ENCODE measurements at places on chromosomes 4 and X. TPM values are rescaled to one million over a fixed set of nuclear protein-coding genes. Genes with fewer than 3 reads are reported as not detected.

- no peak for DNase-seq
Measured at GRCh38 chrX:46072791-46073190, 472.4 kb downstream of the ZNF674 start.

- peak; percentile 30 for DNase-seq
Measured at GRCh38 chrX:71623714-71624113, 5.4 kb upstream of the CXCR3 start.

- DNase-seq: no peak
Measured at GRCh38 chr4:182339221-182339641, 96.0 kb downstream of the TENM3 start.

DNA sequence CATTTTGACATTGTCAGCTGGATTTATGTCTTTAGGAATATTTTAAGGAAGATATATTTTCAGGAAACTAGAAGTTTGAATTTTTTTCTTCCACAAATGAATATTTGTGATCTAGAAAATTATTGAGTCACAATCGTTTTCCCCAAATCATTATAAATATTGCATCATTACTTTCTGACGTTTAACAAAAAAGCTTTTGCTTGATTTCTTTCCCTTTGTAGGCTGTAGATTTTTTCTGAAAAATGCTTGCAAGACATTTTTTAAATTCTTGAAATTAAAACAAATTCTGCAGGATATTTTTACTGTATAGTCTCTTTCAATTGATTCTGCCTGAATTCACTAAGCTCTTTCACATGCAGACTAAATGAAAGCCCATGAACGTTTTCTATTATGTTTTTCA, 4.9 kb upstream of the SMARCAD1 start:
- no peak for DNase-seq

GRCh38 chr4:98627531-98628257, 30.7 kb downstream of the TSPAN5 start:
- DNase-seq: no peak

GRCh38 chrX:41457613-41458192, 10.6 kb downstream of the NYX start:
- DNase-seq: peak; percentile 30

DNA sequence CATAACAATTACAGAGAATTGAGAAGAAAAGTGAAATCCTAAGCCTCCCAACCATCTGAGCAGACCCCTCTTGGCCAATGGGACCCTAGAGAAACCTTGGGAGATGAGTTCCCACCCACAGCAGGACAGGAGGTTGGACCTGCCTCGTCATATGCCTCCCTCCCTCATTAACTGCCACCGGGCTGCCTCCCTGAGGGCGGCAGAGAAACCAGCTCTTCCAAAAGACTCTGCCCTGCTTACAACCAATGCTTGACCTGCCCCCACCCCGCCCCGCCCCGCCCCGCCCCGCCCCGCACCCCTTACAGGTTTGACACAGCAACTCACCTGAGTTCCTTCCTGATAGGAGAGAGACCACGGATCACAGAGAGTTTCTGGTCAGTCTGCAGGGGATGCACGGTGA, 86.1 kb downstream of the ADRA2C start:
- no peak for DNase-seq

DNA sequence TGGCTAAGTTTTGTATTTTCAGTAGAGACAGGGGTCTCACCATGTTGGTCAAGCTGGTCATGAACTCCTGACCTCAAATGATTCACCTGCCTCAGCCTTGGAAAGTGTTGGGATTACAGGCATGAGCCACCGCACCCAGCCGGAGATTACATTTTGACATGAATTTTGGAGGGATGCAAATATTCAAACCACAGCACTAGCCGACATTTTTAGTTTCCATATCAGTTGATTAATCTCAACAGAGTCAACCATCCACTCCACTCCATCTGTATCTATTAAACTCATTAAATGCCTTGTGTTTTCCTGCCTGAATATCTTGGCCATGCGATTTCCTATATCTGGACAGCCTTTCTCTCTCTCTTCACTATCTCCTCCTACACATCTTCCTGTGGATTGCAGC, 64.1 kb upstream of the PDGFRA start:
- DNase-seq: no peak

DNA sequence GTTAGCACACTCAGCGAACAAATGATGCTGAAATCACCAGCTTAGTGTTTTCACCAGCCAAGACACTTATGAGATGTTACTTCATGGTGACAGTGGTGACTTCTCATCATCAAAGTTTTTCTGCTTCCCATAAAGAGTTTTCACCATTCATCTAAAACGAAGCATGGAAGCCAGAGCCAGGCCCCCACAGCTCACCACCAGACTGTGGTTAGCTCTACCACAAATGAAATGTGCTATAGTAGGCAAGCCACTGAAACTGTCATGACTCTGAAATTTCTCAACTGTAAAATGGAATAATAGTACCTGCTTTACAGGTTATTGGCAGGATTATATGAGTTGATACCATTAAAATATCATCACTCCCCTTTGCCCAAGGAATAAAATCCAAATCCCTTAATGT, 56.4 kb upstream of the HHIP start:
- no peak for DNase-seq

DNA sequence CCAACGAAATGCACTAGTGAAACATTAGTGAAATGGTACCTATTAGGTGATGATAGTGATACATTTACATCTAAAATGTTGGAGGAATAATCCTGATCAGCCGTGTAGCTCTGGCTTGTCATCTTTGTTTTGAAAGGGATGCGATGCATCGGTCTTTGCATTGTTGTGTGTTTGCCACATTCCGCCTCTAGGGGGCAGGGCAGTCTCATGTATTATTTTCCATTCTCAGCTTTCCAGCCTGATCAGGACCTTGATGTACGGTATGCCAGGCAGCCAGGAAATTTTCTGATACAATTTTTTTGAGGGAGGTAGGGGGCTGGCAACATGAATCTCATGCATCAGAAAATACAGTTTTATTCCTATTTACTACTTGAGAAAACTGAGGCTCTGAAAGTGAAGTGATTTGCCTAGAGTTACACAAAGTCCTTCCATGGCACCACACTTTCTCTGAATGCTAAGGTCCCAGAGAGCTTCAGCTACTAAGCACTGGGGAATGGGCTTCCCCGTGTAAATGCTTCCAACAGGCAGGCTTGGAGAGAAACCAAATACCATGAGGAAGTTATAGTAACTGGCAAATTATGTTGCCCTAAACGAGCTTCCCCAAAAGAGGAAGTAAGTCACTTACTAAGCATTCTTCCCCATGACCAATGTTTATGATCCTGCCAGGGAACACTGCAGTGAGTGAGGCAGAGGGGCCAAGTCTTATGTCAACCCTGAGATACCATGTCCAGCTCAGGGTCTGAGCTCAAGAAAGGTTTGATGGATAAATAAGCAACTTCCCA, 31.8 kb upstream of the IQSEC2 start:
- DNase-seq: peak; percentile 73

- no peak for DNase-seq
Measured at GRCh38 chrX:64230123-64230970, at the start of gene ASB12. TSS of gene ASB12 (minus strand) at chrX:64230607. CDS start at chrX:64225650, 4,957 bp downstream.

GRCh38 chrX:78119521-78120227, 15.6 kb downstream of the PGK1 start:
- DNase-seq: no peak

The ELOVL6 gene
- 10.2 TPM for total RNA-seq

The VCX gene
- total RNA-seq: not detected
